ENCODE measurements at places on chromosomes 16 and 17.

DNA sequence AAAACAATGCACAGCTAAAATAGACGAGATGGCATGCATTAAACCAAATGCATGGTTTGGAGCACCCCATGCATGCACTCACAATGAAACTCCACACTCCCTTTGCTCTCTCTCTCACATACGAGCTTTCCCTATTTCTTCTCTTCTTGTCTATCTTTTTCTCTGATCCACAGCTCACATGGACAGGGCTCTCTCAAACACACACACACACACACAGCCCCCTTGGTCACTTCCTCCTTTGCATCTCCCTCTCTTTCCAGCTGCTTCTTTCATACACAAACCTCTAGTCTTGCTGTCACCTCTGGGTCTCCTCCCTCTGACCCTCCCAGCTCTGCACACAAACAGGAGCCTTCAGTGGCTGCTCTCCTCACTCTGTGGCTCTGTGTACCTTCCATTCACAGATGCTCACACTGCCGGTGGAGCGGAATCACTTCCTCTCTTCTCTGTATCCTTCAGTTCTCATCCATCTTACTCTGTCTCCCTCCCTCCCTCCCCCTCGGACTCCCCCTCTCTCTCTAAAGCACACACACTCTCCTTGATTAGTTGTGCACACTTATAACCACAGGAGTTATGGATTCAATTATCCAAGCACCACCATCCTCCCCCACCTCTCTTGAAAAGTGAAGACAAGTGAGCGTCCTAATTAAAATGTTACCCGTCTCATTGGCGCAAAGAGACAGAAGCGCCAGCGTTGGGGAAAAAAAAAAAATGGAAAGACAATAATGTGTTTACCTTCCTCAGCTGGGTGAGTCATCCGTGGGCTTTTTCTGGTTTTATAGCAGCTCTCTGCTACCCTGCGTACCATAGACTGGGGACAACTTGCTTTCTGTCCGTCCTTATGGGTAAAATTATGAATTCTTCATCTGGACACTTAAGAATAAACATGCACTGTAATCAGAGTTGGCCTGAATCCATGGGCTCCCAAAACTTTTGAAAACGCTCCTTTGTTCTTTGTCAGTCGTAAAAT is 90.8 kb downstream of the SHISA6 start:
- DNase-seq: no peak

DNA sequence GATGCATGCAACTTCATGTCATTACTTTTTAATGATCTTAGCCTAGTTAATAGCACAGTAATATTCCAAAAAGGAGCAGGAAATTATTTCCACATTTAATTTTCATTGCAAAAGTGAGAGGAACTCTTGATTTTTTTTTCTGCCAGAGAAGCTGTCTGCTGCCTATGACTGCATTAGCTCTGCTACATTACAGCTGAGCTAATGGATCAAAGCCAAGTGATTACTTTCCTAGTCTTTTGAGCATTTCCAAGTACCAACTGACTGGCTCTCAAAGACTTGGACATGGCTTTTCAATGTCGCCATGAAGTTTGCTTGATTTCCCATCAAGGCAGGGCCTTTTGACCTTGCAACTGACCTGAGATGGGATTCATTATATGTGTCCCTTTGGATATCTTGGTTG is 356.6 kb upstream of the XYLT1 start:
- no peak for DNase-seq

DNA sequence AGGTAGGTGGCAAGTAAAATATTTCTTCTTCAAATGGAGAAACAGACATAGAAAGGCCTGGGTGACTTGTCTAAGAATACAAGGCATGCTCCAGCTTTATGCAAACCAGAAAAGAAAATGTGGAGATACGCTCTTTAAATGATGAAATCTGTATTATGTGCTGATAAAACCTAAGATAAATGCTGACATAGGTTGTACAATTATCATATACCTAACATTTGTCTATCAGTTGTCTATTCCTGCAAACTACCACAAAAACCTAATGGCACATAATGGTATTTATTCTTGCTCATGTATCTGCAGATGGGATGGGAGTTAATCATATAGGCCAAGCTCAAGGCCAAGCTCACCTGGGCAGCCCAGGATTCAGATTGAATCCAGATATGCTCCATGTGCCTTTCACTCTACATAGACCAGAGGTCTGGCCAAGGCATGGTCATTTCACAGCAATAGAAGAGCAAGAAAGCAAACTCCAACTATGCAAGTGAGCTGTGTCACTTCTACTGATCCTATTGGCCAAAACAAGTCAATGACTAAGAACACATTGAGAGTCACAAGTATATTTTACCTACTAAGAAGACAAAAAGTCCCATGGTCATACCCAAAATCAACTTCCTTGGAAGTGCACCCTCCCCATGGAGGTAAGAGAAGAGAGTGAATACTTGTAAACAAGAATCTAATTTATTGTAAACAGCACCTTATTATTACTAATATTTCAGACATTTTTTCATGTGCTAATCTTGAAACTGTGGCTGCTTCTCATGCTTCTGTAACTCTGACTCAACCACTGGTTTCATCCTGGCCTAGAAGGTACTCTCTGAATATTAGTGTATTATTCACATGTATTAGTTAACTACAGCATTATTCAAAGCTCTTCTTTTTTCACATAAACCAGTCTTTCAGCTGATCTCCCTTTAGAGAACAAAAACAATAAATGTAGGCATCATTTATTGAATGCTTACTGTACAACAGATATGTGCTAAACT is 270.7 kb upstream of the SOX9 start:
- no peak for DNase-seq

GRCh38 chr17:77869041-77869599 is 89.4 kb upstream of the TNRC6C start:
- DNase-seq: no peak

DNA sequence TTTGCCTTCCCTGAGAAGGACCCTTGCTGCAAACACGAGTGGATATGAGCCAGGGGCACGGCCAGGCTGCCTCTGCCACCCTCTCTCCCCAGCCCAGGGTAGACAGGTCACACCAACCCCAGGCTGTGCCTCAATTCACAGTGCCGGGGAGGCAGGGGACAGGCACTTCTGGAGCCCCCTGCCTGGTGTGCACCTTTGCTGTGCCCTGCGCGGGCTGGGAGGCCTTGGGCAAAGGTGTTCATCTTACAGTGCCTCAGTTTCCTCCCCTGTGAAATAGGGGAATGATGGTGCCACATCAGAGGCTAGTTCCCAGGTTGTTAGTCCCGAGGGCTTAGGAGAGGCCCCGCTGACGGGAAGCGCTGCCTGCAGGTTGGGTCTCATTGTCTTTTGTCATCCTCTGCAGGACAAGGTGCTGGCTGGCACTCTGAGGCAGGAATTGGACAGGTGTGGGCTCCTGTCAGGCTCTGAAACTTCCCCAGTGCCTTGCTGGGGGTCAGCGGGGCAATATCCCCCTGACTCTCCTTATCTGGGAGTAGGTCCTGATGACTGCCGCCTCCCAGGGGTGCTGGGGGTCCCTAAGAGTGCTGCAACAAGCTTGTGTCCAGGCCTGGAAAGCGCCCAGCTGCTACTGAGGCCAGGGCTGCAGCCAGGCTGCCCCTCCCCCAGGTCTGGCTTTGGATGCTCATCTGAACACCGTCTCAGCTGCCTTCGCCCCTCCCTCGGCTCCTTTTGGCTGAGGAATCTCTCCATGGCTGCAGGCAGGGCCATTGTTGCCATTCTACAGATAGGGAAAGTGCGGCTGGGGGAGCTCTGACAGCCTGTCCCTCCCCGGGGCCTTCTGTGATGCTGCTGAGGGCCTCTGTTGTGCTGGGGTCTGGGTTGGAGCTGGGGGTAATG is 3.1 kb downstream of the PRSS21 start:
- DNase-seq: no peak

DNA sequence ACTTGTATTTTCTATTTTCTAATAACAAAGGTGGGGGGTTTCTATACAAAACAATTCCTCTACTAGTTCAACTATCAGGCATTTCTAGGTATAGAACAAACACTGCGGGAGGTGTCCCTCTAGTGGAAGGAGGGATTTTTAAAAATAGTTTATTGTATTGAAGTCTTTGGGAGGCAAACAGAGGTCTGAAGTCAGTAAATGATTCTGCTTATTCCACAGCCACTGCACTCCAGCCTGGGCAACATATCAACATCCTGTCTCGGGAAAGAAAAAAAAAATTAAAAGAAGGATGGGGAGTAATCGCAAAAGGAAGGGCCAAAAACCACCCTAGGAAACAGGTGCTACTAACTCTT is 648 bp upstream of the ERCC4 start:
- no peak for DNase-seq

DNA sequence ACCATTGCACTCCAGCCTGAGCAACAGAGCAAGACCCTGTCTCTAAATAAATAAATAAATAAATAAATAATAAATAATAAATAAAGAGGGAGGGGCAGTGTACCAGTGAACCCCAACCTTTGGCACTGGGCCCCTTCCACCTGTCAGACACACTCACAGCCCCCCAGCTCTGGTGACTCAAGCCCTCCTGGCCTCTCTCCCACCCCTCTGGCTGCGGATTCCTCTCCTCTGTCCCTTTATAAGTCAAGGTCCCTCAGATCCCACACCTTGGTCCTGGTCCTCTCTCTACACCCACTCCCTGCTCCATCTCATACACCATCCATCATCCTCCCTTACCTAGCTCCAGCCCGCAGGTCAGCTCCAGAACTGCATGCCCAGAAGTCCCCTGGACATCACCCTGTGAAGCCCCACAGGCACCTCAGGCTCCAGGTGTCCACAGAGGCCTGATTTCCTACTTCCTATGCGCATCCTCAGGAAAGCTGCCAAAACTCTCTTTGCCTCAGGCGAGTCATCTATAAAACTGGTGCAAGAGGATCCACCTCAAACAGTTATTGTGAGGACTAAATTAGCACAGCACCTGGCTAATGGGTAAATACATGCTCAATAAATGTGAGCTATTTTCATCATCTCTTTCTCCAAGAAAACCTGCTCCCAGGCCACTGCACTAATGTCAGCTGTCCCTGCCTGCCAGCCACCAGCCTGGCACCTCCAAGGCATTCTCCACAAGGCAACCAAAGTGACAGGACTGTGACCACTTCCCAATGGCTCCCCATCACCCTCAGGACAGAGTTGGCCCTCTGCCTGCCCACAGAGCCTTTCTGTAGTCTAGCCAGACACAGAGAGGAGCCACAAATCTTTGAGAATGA is 46.8 kb downstream of the BEAN1 start:
- DNase-seq: no peak

DNA sequence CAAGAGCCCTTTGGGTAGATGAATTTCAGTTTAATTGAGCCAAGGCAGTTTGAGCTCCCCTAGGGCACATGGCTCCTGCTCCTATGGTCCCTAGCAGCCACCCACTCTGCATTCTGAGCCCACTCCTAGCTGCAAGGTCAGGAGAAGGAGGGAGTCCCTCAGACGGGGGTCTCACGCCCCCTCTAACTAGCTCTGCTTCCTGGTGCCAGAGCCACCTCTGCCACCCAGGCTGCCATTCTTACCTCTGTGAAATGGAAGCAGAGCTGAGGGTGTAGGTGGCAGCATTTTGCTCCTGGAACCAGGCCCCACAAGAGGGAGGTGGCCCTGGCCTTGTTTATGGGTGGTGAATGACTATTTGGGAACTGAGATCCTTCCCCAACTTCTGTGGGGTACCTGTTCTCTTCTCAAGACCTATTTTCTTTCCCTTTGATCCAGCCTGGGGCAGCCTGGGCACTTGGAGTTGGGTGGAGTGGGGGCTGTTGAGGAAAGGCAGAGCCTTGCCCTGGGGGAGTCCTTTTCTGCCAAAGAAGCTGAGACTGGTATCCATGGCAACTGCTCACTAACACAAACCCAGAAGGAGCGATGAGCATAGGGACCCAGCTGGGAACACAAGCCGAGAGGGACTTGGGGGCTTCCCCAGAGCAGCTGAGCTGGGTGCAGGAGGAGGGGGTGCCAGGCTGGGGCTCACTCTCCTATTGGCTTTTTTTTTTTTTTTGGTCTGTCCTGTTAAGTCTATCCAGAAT is 4.8 kb downstream of the SPNS2 start:
- no peak for DNase-seq

DNA sequence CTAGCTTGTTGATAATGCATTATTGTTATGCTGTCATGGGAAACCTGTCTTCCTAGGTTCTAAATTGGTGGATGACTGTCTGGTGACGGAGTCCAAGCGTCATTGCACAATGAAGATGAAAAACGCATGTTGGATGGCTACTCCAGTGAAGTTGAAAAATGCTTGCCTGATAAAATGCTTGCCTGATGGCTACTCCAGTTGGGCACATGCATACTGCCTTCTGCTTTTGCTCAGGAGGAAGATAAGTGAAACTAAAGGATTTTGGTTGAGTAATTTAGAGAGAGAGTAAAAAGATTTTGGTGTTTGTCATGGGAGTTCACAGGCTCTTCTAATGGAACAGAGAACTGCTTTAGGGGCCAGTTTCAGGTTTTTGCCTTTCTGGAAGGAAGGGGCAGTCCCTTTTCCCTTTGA is 118.6 kb downstream of the PRKCA start:
- DNase-seq: no peak

DNA sequence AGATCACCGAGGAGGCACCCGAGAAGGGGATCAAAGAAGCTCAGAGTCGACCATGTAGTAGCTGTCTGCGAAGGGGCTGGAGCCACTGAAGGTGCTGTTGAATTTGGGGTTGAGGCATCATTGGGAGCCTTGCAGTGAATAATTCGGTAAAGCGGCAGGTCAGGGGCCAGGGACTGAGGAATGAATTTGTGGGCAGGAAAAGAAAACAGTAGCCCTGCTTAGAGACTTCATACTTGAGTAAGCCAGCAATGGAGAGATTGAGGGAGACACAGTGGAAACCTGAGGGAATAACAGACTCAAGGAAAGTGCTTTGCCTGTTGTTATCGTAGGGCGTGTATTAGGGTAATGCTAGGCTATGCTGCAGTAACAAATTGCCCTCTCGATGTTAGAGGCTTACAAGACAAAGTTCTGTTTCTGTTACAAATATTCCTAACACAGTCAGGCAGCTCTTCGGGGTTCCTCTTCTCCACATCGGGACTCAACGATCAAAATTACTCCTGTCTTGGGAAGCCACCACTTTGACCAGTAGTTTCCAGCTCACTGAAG is 13.4 kb upstream of the HERPUD1 start:
- DNase-seq: no peak

DNA sequence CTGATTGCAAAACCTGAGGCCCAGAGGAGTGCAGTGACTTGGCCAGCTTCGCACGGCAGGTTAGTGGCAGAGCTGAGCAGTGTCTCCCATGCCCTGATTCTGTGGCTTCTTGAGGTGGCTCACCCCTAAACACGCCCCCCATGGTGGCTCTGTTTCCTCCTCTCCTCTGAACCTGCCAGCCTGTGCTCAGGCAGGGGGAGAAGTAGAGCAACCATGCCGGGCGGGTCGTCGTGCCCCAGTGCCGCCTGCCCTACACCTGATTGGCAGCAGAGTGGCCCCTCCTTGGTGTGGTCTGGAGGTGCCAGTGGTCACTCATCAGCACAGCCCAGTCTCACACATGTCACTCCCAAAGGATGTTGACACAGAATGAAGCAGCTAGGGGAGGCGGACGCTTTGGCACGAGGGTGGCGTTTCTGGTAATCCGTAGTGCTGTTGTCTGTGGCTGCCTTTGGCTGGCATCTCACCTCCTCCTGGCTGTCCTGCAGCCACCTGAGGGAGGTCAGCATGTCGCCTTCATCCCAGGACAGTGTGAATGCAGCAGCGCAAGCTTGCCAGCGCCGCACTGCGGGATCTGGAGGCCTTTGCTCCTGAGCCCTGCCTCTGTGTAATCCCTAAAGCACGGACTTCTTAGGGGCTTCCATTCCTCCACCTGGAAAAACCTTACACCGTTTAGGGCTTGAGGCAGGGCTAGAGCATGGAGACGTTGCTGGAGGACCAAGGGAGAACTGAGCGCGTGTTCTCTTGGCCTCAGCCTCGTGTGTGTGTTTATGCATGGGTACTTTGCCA is 294.7 kb downstream of the SEC14L1 start:
- no peak for DNase-seq

- no peak for DNase-seq
These were observed 14.5 kb downstream of the CCDC92B start for GRCh38 chr17:2734939-2735338.

GRCh38 chr17:17205368-17206123 is 587 bp downstream of the PLD6 start:
- no peak for DNase-seq

Measured in activated CD8-positive, alpha-beta memory T cell treated with anti-CD3 and anti-CD28 coated beads for 1 hour (primary cell).